ENCODE measurements at places on chromosomes 4 and X.

- DNase-seq, result no peak
These were observed 880.4 kb downstream of the PCDH18 start for GRCh38 chr4:136651932-136652331.

DNA sequence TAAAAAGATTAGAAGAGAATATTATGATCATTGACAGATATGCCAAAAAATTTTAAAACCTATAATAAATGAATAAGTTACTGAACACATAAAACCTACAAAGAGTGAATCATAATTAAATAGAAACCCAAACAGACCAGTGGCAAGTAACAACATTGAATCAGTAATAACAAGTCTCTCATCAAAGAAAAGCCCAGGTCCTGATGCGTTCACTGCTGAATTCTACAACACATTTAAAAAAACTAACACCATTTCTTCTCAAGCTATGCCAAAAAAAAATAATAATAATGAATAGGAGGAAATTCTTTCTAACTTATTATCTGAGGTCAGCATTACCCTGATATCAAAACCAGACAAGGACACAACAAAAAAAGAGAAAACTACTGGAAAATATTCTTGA lies 30.6 kb downstream of the ACTRT1 start:
- DNase-seq, result no peak

DNA sequence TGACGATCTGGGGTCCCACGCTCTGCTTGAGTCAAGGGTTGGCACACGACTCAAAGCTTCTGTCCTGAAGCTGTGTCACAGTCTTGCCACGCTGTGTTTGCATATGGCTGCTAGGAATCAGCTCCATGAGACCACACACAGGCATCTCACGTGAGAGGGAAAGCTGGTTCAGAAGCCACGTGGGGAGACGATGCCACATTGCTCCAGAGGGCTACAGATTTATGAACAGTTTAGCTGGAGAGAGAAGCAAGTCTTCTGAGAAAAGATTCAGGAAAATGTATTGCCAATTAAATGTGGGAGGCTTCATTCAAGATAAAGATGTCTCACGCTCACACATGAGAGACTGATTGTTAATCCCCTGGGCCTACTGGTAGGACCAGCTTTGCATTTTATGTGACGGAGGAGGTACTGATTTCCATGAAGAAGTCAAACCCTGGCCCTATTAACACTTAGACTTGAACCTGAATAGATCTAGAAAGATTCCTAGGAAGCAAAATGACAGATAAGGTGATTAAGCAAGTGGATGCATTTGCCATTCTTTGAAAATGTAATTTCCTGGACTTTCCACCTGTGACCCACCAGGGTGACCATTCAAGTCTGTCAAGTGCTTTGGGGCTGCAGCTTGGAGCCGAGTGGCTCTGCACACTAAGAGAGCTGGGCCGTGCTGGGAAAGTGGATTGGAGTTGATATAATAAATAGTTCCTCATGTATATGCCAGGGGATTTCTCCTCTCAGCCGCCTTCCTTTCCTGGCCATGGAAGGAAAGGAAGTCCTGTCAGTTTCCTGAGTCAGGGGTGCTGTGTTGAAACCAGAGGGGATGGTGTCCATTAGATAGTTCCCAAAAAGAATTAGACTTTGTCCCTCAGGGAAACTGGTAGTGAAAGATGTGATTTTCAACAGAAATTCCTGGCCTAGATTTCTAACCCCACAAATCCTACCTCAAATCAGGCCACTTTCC lies 29.0 kb downstream of the ENPP6 start:
- no peak for DNase-seq

DNA sequence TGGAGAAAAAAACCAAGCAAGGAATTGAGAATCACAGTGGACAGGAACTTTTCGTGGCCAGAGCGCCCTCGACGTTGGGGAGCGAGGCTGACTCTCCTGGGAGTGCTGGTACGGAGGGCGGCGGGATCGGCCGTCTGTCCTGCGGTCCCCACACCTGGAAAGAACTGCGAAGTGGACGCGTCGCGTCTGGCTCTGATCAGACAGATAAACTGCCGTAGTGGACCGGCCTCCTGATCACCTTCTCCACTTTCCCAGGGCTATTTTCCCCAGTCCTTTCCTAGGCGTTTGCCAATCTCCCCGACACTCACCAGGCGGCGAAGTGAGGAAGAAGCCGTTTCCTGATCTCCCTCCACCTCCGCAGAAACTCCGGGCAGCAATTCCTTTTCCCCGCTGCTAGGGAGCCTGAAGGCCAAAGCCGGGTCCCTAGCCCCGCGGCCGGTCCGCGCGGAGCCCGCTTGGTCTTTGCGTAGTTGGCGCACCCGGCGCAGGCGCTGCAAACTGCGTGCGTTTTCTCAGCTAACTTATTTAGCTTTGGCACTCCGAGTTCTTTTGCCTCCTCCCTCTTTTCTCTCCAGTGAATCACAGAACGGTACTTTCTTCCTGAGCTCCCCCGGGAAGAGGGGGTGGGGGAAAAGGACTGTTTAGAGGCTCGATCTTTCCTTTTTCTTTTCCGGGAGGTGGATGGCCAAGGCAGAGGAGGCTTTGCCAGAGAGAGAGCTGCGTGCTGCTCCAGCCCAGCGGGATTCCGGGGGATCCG lies at the start of gene ARSJ:
Gene ARSJ (minus strand): TSS at position 500 of the 757 bp plus-strand sequence. CDS start 813 bp downstream, outside the sequence.
- peak; percentile 24 for DNase-seq

DNA sequence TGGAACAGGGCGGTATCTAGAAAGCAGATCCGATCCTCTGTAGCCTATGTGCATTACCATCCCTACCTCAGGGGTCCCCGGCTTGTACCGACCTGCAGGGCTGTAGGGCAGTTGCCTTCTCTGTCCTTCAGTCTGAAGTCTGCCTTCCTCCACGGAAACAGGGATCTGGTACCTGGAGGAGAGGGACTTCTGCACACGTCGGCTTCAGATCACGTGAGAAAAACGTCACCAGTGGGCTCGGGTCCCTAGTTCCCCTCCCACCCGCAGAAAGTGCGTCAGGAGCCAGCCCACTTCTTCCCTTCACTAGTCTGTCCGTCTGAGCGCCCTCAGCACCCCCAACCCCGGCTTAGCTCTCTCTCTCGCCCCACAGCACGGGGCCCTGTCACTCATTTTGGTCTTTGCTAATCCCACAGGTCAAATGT lies at the start of gene TCEAL5:
Gene TCEAL5 (minus strand): TSS at position 170 of the 422 bp plus-strand sequence. CDS start 2,187 bp downstream, outside the sequence.
- DNase-seq, result no peak

GRCh38 chrX:2184089-2184488 lies 316.7 kb downstream of the DHRSX start:
- no peak for DNase-seq

DNA sequence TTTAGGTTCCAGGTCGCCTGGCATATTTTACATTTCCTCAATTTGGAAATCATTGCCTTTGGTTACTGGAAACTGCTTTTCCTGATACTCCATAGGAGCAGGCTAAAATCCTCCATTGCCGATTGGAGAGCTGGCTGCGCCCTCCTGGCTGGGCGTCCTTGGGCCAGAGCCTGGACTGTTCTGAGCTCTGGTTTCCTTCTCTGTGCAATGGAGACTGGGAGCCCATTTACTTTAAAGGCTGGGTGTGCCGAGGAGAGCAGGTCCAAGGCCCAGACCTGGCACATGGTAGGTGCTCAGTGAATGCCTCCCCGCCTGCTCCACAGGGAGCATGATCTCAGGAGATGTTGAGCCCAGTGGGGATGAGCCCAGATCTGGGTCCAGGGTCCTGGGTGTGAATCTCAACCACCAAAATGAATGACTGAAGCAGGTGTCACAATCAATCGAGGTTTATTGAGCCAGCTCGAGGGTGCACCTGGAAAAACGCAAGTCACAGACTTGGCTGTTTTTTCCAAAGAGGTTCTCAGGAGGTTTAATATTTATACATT lies 50.0 kb downstream of the EVC start:
- DNase-seq, result no peak

DNA sequence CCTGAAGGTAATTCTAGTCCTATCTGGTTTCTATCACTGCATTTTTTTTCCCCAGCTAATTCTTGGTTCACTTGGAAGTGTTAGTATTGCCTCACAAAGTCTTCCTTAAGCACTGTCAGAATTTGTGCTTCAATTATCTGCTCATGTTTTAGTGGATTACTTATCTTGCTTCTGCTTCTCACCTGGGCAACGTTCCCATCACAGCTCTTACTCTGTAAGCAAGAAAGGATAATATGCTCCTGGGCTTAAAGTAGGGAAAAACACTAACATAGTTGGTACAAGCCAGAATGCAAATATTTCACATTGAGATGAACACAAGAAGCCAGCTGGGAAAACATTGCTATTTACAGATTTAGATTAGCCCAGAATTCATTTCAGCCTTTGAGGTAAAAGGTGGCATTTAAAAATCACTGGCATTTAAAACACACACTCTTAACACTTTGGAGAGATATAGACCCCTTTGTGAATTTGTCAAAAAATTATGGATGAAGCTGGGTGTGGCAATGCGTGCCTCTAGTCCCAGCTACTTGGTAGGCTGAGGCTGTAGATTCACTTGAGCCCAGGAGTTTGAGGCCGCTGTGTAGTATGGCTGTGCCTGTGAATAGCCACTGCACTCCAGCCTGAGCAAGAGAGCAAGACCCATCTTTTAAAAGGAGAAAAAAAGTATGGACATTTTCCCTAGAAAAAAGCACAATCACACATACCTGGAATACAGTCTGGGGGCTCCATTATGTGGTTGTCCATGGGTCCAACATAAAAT lies 6.6 kb upstream of the PTPN13 start:
- DNase-seq, result no peak

GRCh38 chr4:82044141-82044993 lies 329.4 kb downstream of the HNRNPD start:
- peak; percentile 4 for DNase-seq
